ENCODE measurements at places on chromosomes 13 and 19.

DNA sequence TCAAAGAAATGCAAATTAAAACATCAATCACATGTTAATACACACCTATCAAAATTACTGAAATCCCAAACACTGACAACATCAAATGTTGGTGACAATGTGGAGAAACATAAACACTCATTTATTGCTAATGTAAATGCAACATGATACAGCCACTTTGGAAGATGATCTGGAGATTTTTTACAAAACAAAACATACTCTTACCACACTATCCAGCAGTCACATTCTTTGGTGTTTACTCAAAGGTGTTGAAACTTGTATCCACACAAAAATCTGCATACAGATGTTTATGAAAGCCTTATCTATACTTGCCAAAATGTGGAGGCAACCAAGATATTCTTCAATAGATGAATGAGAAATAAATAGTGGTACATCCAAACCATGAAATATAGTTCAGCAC lies 1219.5 kb upstream of the PCDH20 start:
- DNase-seq = no peak

DNA sequence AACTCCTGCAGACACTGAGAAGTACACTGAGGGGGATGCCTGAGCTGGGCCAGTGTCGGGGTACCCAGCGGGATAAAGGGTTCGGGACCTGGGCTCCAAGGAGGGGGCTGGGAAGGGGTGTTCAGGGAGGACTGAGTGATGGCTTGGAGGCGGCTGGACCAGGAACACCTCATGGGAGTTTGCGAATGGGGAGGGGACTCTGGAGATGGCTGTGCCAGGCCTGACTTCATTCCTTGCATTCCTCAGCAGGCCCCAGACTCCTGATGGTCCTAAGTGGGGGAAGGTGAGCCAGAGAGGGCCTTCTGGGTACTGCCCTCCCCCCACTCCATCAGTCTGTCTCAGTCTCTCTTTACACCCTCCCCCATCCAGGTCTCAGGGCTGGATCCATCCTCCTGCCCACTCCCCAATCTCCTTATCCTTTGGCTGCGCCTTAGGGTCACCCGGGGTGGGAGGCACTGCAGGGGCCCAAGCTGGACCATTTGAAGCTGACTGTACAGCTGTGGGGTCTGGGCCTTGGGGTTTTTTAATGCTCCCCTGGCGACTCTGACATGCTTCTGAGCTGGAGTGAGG lies 13.8 kb downstream of the PAK4 start:
- peak; percentile 59 for DNase-seq

DNA sequence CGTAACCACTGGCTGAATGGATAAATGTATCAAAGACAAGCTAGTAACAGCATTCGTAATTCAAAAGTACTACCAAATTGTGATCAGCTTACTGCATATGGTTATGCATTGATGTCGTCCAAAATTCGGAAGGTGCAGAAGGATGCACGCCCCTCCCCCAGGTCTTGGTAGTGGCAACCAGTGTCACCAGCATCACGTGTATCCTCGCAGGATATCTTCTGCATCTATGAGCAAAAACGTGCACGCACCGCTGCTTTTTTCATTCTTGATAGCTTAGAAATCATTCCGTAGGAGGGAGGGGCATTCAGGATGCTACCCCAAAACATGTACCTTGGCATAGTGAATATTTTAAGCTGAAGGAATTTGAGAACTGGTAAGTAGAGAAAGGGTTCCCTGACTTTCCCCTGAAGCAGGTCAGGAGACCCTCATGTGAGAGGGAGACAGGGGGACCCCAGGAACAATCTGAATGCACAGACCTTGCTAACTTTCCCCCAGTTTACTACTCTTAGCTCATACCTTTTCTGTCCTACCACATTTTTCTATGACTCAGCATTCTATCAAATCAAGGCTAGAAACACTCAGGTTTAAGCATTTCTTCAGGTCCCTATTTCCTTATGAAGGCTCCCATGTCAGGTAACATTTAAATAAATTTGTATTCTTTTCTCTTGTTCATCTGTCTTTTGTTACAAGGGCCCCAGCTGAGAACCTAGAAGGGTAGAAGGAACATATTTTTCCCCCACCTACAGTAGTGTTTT lies 61.2 kb upstream of the TM9SF2 start:
- no peak for DNase-seq

- DNase-seq = no peak
Measured at GRCh38 chr19:36013280-36014011, 567 bp downstream of the ALKBH6 start.

DNA sequence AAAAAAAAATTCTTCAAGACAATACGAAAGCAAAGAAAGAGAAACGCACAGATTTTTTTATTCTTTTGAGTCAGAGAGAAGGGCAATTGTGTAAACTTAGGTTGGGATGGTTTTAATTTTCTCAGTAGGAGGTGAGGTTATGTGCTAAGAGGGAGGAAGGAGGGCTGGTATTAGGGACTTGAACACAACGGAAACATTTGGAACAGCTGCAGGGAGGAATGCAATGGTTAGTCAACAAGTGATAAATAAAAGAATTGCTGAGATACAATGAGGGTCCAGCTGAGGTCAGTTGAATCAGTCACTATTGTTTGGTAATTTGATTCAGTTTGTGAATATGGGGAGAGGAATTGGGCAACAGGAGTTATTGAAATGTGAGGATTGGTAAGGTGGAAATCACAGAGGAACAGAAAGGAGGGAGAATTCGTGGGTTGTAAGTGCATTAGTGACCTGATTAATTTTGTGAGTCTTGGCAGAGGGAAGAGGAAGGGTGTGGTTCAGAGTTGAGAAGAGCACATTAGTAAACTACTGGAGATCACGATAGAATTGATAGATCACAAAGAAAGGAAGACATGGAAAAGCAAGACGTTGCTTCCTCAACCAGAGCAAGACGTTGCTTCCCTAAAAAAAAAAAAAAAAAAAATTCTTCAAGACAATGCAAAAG lies 499.5 kb upstream of the SPRY2 start:
- DNase-seq = peak; percentile 51

DNA sequence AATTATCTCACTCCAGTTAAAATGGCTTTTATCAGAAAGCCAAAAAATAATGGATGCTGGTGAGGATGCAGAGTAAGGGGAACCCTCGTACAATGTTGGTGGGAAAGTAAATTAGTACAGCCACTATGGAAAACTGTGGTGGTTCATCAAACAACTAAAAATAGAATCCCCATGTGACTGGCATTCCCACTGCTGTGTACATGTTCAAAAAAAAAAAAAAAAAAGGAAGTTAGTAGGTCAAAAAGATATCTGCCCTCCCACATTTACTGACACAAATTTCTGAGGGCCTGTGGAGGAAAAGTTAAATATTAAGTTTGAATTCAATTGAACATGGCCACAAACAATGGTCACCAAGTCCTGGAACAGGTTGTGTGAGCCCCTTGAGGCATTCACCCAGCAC lies 9.8 kb upstream of the ZSCAN5A start:
- no peak for DNase-seq

GRCh38 chr13:73900591-73900990 lies 233.6 kb downstream of the KLF12 start:
- no peak for DNase-seq

DNA sequence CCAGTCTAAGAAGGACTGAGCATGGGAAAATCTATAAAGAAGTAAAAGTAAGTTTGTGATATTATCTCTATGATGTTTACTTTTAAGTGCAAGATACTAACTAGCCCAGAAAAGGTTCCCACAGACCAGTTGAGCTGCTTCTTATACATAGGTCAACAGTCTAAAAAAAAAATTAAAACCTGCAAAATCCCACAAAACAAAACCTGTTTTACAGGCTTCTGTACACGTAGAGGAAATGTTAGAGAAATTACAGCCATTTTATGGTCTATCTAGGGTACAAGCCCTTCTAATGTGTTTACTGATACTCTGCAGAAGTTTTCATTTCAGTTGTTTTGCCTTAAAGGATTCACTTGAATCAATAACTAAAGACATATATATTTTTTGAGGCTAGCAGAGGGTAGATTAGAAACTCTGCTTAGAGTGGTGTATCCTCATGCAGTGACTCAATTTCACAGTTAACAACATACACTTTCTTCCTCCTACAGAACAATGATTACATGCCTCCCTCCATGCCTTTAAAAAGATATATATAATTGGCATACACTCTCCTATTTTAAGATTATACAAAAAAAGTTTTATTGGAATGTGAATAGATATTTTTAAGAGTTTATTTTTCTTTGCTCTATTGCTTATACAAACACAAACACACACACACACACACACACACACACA lies 43.9 kb downstream of the CAB39L start:
- DNase-seq = no peak

- no peak for DNase-seq
Measured at GRCh38 chr19:2288338-2288817, 6.4 kb upstream of the PEAK3 start.

DNA sequence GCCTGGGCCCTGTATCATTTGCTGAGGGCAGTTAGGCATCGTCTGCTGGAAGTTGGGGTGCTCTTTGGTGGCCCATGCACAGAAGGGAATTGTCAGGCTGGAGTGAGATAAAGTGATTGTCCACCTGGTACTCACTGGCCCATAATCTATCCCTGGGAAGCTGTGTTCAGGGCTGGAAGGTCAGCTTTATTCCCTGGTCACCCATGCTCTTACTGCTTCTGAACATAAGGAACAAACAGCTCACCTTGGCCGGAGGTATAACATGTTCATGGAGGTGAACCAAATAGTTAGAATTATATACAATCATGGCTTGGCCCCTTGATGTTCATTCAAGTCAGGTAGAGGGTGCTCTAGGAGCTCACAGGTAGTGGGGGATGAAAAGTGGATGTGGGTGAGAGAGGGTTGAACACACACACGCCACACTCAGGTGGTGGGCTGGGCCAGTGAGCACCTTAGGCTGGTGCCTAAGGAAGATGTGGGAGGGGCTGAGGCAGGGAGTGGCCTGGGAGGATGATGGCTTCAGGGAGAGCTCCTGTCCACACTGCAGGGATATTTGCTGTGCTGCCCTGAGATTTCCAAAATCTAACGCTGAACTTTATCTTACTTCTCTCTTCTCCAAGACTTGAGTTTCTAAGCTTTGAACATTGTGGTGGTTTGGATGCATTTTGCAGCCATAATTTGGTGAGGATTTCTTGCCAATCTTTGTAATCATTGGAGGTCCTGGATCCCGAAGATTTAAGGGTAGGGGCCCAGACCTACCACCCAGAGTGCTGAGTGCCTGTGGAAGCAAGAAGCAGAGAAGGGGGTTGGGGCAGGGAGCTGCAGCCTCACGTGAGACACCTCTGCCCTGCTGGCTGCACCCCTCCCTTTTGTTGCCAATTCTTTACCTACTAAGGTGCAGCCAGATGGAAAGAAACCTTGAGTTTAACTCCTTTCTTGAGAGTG lies 420.6 kb downstream of the ZNF536 start:
- no peak for DNase-seq

DNA sequence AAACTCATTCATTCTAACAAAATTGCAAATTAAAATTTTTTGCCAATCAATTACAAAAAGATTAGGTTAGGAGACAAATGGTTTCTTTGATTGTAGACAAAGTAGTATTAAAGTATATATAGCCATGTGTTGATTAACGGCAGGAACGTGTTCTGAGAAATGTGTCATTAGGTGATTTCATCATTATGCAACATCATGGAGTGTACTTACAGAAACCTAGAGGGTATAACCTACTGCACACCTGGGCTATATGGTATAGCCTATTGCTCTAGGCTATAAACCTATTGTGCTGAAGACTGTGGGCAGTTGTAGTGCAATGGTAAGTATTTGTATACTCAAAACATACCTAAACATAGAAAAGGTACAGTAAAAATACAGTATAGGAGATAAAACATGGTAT lies 906.8 kb upstream of the SPRY2 start:
- no peak for DNase-seq

DNA sequence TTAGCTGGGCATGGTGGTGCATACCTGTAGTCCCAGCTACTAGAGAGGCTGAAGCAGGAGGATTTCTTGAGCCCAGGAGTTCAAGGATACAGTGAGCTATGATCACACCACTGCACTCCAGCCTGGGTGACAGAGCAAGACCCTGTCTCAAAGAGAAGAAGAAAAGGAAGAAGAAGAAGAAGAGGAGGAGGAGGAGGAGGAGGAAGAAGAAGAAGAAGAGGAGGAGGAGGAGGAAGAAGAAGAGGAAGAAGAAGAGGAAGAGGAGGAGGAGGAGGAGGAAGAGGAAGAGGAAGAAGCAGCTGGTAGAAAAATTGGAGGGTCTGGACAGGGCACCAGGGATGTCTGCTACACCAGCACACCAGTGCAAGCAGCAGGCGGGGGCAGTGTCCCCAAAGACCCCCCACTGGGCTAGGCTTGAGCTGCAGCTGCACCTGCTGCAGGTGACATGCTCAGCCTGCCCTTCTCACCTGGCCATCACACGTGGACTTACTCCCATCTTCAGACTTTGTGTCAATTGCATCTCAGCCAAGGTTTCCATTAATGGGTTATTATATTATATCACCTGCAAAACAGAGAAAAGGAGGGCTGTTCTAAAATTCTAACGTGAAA lies 180.9 kb upstream of the ZNF507 start:
- DNase-seq = no peak

- no peak for DNase-seq
Measured at GRCh38 chr19:10651851-10652250, 2.3 kb upstream of the ILF3 start.

GRCh38 chr13:104962411-104962810 lies 1573.1 kb downstream of the EFNB2 start:
- DNase-seq = no peak

DNA sequence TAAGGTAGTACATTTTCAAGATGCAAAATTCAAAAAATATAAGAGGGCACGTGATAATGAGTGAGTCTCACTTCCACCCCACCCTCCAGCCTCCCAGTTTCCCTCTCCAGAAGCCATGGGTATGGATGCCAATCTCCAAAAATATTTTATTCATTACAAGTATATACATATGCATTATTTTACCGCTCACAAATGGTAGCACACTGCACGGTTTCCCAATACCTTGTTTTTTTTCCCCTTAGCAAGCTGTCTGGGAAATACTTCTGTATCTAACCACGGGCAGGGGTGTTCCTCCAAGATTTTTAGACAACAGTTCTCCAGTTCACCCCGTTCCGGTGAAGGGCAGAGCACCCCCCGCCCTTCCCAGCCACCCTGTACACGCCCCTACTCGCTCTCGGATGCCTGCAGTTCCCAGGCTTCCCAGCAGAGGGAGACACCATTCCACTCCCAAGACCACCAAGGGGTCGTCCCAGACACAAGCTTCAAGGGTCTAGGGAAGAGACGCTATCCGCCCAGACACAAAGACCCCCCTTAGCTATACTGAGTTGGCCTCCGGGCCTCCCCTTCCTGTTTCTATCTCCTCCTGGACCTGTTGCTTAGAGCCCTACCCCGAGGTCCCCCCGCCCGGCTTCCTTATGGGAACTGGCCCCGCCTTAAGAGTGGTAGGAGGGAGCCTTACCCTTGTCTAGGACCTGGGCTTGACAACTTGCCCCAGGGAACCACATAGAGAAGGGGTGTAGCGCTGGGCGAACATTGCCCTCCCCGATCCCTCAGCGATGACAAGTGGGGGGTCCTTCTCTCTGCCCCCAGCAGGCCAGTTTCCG lies 1.1 kb upstream of the FXYD3 start:
- DNase-seq = peak; percentile 98

GRCh38 chr13:59472134-59472533 lies 691.6 kb downstream of the DIAPH3 start:
- peak; percentile 32 for DNase-seq

- no peak for DNase-seq
Measured at GRCh38 chr13:102763741-102764140, 9.8 kb downstream of the TEX30 start.

Data from eye (tissue), 1 donor.